Tibial nerve (tissue), 4 donors: ENCODE measurements at places on chromosomes 6 and 20.

DNA sequence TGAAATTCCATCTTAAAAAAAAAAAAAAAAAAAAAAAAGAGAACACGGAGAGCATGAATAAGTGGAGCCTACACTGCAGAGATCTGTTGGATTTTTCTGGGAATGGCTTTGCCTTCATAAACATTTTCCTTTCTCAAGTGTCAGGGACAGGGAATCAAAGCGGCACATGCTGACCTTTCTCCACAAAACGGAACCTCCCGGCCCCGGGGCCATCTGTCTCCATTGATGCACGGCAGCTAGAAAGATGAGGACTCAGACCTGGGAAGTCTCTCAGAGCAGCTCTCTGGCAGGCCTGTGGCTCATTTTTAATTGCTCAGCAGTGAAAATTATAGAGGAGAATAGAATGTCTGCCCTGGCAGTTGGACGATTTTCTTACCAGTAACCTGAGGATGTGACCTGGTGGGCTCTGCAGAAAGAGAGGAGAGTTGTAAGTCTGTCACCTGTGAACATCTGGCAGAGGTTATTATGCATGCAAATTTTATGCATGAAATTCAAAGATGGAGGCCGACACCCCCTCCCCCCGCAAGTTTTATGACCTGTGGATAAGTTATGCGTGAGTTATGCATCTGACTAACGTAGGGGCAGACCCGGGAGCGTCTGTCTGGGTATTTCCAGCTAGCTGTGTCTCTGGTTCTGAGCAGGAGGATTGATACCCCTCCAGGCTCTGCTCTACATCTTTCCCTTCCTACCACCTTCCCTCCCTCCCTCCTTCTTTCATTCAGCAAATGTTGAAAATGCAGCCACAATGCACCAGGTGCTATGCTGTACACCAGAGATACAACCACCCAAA is 352.5 kb downstream of the CDH26 start:
- DNase-seq: no peak

DNA sequence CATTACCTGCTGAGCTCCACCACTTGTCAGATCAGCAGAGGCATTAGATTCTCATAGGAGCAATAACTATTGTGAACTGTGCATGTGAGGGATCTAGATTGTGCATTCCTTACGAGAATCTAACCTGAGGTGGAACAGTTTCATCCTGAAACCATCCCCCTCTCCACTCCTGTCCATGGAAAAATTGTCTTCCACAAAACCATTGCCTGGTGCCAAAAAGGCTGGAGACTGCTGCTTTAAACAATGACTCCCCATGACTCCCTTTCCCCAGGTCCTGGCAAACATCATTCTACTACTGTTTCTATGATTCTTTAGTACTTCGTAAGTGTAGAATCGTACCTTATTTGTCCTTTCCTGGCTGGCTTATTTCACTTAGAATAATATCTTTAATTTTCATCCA is 9.7 kb upstream of the DYNLRB1 start:
- no peak for DNase-seq

DNA sequence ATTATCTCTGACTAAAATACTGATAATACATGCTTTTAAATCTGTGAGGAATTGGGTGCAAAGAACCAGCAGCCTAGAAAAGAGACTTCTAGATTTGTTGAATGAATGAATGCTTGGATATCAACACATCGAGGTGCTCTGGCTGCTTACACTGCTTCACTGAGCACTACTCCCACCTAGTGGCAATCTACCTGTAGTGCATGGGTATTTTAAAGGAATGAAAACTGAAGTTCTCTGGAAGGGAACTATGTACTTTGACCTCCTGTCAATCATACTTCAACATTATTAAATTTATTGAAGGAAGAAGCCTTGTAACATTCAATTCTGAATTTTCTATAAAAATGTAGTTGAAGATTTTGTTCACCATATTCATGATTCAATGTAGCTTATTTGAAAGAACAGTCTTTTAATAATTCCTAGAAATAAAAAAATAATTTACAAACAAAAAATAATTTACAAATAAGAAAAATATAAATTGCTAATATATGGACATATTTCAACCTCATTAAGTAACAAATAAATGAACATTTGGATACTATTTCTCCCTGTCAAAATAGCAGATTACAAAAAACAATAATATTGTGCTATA is 111.2 kb upstream of the MMS22L start:
- peak; percentile 74 for DNase-seq

- DNase-seq: no peak
These were observed 4.2 kb downstream of the GPR31 start for GRCh38 chr6:167153521-167153959.

DNA sequence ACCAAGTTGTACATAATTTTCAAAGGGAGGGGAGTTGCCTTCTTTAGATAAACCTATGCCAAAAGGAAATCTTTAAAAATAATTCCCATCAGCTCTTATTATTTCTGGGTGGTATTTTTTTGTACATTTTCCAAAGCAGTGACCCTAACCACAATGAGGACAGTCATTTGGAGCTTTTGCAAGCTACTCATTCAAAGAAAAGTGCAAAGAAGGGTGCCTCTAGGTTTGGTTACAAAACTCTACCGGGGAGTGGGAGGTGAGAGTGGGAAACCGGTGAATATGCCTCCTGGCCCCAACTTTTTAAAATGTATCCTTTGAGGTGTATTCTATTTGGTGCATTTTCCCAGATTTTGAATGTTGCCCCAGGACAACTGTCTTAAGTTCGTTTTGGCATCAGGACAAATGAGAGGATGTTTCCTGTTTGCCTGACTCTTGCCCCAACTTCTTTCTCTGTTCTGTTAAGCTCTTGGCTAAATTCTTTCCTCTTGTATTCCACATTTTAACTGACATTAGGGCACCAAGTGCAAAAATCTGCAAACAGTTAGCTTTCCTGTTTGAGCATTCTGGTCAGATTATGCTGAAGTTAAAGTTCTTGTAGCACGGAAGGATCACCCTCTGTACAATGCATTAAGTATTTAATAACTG is 78.9 kb downstream of the SLX4IP start:
- no peak for DNase-seq

DNA sequence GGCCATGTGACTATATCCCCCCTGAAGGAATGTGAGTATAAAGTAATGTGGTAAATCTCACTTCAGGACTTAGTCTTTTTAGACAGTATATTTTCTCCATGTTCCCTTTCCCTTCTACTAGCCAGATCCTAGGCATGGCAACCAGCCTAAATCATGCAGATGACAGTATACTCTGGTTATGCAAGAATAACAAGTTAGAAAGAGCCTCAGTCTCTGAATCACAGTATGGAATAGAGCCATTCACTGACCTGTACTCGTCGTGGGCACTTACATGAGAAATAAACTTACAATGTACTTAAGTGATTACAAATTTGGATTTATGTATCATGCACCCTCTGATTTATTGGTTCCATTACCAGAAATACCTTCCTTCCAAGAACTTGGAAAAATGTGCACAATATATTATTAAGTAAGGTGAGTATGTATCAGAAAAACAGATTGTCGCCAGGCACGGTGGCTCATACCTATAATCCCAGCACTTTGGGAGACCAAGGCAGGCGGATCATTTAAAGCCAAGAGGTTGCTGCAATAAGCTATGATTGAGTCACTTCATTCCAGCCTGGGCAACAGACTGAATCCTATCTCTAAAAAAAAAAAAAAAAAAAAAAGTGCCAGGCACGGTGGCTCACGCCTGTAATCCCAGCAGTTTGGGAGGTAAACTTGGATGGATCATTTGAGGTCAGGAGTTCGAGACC is 25.1 kb upstream of the FAM8A1 start:
- DNase-seq: no peak

DNA sequence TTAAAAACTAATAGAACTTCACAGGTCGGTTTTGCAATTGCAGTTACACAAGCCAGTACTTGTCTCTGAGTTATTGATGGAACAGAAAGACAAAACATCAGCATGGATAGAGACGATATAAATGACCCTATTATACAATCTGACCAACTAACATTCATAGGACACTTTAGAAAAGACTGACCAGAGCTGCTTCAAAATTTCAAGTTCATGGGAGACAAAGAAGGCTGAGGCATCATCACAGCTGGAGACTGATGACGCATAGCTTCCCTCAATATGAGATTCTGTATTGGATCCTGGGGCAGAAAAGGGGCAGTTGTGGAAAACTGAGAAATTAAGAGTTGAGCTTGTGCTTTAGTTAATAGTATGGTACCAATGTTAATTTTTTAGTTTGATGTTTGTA is 174.0 kb downstream of the THBS2 start:
- DNase-seq: no peak

DNA sequence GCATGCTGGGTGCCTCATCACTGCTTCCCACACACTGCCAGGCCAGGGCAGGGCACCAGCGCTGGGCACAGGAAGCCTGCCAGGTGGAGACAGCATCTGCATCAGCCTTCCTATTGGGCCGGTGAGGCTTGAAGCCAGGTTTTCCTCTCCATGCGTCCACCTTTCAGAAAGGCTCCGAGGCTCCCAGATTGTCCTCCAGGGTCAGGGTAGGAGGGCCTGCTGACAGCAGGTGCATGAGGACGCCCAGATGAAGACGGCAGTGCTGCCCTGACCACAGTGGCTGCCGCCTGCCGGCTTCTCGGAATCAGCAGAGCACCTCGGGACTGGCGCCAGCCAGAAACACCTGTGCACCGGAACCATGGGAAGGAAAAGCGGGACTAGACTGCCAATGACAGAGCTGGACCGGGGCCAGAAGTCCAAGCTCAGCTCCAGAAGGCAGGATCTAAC is 170.5 kb upstream of the CST7 start:
- no peak for DNase-seq
